ENCODE measurements at places on chromosomes 4 and X.

DNA sequence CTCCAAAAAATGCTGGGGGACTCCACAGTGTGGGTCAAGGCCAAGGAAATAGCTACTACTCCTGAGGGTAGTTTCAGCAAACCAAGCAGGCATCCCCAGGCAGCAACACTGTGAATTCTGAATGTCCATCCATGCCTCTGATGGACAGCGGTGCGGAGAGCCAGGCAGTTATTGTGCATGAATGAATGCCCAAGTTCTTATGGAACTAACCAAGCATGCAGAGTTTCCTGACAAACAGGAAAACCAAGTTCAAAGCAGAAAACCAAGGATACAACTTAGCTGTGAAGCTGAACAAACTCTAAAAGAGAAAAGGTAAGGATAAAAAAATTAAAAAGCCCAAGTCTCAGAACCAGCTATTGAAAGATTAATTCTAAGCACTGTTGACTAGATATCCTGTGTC, 642.6 kb upstream of the HS3ST1 start:
- DNase-seq, result no peak

DNA sequence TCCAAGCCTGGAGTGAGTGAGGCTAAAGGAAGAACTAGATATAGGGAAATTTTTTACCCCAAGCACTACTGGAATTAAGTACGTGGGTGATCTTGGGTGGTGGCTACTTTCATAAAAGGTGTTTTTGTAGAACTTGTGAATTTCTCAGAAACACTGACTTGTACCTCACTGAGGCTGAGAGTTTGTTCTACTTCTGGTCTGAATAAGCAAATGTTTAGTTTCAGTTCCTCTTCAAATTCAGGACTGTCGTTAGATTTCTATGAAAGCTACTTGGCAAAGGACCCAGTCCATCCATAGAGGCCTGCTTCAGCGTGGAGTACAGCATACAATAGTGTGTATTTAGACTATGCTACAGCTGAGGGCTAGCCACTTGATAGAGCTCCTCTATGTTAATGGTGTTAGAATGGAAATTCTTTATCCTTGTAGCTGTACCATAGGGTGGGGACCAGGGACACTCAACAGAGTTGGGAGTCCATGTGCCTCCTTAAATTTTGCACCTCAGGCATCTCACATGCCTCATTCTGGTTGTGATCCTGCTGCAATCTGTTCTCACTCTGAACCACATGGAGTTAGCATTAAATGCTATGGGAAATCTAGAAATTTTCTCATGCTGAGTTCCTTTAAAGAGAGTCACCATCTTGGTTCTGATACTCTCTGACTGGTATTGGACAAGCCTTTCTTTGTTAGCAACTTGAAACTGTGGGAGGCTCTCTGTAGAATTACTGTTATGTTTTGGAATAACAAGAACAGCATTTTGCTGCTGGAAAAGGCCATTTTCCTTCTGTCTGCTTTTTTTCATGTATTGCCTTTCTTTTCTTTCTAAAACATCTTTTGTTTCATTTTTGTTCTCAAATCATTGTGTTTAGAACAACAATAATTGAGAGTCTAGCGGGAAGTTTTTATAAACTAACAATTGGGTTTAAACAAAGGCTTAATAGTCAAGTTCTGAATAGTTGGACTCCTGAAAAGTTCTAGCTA, 86.8 kb downstream of the PDGFRA start:
- no peak for DNase-seq

GRCh38 chr4:55258152-55258865, 87.7 kb upstream of the SRD5A3 start:
- no peak for DNase-seq

DNA sequence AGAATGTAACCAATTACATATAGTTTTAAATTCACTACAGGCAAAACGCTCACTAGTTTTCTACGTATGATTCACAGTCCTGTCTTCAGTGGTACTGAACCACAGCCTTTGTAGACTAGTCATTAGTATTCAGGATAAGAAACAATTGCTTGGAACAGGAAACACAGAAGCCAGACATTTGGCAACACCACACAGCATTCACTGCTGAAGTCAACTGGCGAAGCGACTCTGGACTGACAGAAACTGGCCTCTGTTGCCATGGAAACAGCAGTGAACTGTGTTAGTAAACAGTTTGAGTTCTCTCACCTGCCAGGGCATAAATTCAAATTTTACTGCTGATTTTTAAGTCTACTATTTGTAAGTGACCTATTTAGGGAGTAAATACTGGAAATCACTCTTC, 57.6 kb downstream of the MAPK10 start:
- DNase-seq, result no peak

DNA sequence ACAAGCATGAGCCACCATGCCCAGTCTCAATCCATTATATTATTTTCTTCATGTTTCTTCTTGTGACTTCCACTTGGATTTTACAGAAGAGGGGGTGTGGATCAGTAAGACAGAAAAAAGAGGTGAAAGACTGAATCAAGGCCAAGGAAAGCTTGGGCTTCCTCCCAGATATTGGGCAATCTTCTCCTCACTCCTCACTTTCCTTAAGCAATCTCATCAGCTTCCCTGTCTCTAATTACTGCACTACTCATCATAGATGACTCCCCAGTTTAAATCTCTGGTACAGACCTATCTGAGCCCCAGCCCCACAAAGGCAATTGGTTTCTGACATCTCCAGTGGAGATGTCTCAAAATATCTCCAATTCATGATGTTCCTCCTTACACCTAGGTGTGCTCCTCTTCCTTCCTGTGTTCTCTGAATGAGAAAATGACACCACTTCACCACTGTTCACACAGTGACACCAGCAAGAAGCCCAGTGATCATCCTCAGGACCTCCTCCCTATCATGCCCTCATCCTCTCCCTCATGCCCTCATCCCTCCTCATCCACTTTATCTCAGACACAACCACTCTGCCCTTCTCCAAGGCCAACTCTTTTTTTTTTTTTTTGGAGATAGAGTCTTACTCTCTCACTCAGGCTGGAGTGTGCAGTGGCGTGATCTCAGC, 44.8 kb upstream of the HERC6 start:
- DNase-seq, result no peak
